ENCODE measurements at places on chromosomes 5 and 9. TPM values are rescaled to one million over a fixed set of nuclear protein-coding genes. Genes with fewer than 3 reads are reported as not detected.

- no peak for DNase-seq
Measured at GRCh38 chr5:163190283-163190682, 247.1 kb upstream of the CCNG1 start.

The FGF1 gene
- polyA plus RNA-seq = 30.0 TPM

GRCh38 chr5:171422902-171423663 is 3.6 kb downstream of the FGF18 start:
- no peak for DNase-seq

The BHMT gene
- polyA plus RNA-seq = 5.0 TPM

The AIF1L gene
- polyA plus RNA-seq = 73.6 TPM
